Cardiac septum (tissue), 1 donor: ENCODE measurements at places on chromosomes 5 and 9. TPM values are rescaled to one million over a fixed set of nuclear protein-coding genes. Genes with fewer than 3 reads are reported as not detected.

- DNase-seq, result no peak
These were observed 41.5 kb downstream of the EDIL3 start for GRCh38 chr5:84343171-84343570.

DNA sequence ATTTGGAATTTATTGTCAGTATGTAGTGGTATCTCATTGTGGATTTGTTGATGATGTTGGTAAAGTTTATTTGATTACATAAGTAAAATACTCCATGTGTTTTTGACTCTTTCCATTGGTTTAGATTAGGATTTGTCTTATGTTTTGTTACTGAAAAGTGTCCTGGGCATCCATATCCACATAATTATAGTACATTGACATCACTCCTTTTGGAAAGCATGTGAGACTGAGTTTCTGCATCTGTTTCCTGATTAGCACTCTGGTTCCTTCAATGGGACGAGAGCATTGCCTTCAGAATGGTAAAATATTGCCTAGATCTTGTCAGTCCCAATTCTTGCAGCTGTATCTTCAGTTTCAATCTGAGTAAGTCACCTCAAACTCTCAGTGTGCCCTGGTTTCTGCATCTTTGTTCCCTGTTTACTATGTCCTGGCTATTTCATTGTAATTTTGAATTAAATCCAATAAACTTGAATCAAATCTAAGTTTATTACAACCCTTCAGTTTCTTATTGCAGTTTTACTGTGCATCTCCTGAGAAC, 128.1 kb downstream of the FBXO38 start:
- DNase-seq, result no peak

DNA sequence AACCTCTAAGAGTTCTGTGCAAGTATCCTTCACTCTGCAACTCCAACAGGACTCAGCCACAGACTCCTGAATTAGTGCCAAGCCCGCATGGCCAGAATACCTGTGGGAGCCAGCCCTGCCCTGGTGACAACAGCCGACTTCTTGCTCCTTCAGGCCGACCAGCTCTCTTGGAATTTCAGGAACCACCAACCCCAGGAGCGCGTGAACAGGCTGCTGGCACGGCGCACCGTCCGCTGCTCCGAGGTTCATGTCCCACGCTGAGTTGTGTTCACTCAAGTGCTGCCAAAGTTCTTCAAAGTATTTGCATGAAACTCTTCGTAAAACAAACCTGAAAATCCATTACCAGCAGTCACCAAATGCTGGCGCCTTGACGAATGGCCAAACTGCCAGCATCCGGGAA, 232.8 kb downstream of the NR2F1-AS1 start:
- no peak for DNase-seq

DNA sequence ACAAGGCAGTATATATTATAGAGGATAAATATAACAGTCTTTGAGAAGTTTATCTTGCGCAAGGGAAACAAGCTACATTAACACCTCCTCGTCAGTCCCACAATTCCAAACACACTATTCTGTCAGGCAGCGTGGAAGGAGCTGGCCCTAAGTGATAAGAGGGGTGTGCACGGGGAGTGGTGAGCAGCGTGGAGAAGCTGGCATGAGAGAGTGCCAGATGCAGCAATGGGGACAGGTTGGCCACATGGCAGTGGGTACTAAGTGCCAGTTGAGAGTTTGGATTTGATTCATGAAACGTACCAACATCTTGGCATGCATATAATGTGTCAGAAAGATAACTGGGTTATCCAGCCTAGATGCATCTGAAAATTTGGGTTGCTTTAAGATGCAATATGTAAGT, 460.2 kb downstream of the ICE1 start:
- DNase-seq, result no peak

- no peak for DNase-seq
These were observed 30.4 kb upstream of the FCN1 start for GRCh38 chr9:134948149-134948548.

GRCh38 chr5:148267962-148268361, 632 bp upstream of the SPINK13 start:
- DNase-seq, result no peak

GRCh38 chr9:6781476-6781875, 23.7 kb downstream of the KDM4C start:
- no peak for DNase-seq

DNA sequence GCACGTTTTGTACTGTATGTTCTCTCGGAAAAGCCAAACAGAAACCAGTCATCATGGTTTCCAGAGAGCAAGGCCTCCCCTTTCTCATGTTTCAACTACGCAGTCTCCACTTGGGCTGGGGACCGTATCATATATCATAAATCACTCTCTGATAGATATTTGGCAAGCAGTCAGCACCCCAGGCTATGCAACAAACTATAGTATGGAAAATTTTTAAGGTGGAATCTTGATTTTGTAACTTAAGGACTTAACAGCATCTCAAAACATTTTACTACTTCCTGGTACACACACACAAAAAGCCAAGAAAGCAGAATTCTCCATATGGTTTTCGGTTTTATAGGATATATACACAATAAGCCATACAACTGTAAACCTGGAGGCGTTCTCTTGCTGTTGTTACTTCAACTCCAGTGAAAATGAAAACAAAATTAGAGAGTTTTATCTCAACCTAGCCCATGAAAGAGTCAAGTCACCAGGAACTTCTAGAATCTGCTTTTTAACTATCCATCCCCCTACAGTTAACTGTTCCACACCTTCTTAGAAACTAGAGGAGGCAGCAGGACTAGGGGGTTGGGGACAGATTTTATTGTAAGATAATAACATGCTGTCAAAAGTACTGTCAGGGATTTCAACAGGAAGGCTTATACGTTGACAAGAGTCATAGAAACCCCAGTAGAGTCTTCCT, 283.4 kb downstream of the NFIB start:
- DNase-seq, result no peak

GRCh38 chr5:154179846-154180710, 10.5 kb upstream of the GALNT10 start:
- DNase-seq, result no peak

DNA sequence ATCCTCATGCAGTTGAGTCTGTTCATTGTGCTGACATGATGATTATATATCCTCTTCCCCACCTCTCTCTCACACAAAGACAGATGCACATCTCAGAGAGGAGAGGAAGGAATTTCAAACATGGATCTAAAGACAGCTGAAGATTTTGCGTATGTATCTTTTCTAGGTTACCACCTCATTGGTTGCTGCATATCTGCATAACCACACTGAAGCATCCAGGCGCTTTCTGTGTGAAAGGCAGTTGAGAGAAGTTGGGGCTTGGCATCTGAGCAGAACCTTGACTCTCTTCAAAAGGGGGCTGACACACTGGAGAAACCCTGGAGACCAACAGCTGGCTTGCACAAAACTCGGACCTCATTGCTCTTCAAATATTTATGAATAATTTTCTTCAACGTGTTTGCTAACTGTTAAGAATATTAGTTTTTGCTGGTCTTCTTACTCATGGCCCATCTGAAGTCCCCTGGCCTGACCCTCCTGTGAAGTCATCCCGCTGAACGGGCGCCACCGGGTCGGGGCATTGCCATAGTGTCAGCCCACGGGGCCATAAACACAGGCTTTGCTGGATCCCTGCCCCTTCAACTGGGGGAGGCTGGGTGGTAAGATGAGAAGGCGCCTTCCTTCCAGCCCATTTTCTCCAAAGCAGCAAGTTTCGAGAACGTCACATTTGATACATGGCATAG, 593.2 kb upstream of the CLINT1 start:
- no peak for DNase-seq

DNA sequence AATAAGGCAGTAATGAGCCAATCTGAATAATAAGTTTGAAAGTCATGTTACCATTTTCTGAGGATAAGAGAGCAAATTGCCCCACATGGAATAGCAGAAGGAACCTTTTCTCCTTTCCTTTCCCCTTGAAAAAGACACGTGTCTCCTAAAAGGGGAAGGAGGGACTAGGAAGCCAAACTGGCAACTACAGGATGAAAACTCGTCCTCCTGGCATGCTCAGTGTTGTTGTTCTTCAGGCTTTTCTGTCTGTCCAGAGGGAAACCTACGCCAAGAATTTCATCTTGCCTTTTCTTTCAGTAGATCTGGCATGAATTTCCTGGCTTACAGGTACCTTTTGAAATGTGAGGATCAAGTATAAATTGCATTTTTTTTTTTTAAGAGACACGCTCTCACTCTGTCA, 355.9 kb upstream of the TLE4 start:
- no peak for DNase-seq

The TSPAN17 gene
- 30.2 TPM for total RNA-seq

DNA sequence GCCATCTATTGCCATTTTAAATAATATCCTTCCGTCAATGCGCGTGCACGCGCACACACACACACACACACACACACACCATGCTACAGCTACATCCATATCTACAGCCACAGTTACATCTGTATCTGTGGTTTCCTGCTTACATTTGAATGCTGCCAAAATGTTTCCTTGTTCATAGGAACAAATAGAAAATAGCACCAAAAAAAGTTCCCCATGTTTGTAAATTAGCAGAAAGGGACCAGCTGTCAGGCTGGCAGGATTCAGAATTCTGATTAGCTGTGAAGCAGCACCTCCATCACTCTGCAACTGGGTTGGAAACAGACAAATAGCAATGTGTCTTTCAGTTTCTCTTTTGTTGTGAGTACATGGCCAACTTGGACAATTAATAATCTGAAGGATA, 601.5 kb downstream of the IRX1 start:
- no peak for DNase-seq

DNA sequence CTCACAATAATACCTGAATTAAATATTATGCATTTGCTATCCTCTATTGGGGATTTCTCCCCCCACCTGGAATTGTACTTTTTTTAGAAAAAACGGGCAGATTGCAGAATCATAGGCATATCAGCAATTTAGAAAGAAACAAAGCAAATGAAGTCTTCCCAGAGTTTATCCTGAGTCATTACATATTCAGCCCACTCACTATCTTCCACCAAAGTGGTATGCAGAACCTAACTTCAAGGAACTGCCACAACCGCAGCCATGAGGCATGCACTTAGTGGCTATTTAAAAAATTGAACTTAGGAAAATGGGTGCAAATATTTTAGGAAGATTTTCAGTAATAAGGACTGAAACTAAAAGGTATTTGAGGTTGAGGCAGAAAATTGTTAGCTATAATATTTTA, 48.6 kb downstream of the UBAP1 start:
- no peak for DNase-seq

- DNase-seq, result no peak
These were observed 143.4 kb downstream of the ENTREP1 start for GRCh38 chr9:69468380-69468779.

DNA sequence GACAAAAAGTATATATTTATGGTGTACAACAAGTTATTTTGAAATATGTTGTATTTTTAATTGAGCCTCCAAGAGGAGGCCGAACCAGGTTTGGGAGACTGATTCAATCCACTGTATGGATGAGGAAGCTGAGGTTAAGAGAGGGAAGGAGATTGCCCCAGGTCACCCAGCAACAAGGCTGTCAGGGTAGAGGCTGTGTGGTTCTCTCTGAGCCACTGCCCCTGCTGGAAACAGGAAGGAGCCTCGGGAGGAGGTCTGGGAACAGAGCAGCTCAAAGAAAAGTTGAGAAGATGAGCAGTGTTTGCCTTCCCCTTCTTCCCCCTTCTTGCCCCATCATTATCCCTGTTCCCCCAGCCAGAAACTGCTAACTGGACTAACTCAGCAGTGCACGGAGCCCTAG, 6.6 kb upstream of the FAT2 start:
- no peak for DNase-seq

- DNase-seq, result no peak
These were observed 200.8 kb downstream of the CHSY3 start for GRCh38 chr5:130104895-130105688.

DNA sequence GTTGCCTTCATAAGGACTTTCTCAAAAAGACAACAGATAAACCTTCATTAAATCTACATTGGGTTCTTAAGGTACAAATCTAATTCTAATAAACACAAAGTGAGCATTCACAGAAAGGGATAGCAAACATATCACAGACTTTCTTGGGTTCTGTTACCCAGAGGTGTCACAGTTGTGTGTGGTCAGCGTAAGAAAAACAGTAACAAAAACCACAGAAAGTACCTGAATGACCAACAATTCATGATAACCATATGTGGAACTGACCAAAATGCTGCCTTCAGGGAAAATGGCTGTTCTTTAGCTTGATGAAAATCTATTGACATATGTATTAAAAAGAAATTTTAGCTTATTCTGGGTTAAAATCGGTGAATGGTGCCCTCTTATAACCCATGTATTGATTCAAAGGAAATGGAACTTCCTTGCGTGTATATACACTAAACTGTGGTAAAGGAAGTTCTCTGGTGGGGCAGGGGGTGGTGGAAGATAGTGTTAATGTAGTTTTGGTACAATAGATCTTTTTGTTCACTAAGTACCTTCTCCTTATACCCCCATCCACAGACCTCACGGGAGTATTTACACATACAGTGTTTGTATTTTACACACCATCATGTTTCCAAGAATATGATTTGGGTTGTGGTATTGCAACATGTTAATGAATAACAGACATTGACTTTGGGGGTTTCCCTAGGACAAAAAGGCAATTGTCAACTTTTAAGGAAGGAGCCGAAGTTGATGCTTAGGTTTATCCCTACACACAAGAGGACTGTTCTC, 152.5 kb downstream of the APBA1 start:
- no peak for DNase-seq

DNA sequence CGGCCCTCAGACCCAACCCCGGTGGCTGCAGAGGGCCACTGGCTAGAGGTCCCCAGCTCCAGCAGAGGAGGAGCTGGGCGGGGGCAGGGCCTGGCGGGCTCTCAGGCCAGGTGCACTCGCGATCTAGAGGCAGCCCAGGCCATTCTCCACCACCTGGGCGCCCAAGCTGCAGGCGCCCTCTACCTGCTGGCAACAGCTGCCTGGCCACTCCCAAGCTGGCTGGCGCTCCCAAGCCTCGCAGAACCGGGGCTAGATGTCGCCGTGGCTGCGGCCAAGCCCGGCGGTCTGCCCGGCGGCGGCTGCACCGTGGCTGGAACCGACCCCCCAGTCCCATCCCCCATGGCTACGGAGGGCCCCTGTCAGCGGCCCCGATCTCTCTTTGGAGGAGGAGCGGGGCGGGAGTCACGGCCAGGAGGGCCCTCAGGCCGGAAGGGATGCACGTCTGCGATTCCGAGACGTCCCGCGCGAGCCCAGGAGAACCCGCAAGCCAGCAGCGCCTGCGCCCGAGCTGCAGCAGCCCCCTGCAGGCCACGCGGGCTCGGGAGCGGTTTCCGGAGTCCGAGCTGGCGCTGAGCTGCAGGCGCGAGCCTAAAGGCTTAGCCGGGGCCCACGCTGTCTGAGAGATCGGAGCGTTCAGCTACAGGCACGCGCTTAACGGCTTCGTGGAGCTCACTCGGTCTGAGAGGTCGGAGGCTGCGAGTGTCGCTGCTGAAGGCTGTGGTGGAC, 44.3 kb upstream of the BICD2 start:
- DNase-seq, result no peak

The PTGES gene
- total RNA-seq, result 1.1 TPM

The IL9 gene
- total RNA-seq, result not detected

The TMEM174 gene
- not detected for total RNA-seq

DNA sequence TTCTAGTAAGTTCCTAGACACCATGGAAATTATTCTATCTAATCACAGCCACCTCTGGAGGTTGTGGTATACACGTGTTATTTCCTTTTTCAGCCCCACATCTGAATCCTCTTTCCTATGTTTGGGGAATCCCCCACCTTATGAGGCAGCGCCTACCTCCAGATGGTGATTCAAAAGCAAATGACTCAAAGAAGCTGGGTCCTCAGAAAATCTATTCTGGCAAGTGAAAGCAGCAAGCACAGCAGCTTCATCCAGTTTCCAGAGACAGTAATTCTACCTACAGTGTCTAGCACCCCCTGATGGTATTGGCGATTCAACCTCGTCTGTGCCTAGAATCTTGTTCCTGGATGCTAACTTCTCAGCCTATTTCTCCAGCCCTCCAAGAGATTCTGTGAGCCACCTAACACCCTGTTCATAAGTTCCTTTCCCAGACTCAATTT, 43.0 kb downstream of the STRBP start:
- DNase-seq, result no peak

The PCDHGB6 gene
- 11.9 TPM for total RNA-seq
